Osteocyte (in vitro differentiated cells): ENCODE measurements at places on chromosomes 3 and 15. TPM values are rescaled to one million over a fixed set of nuclear protein-coding genes. Genes with fewer than 3 reads are reported as not detected.

Gene LINGO1
- 2.1 and 2.4 TPM in 2 replicates for total RNA-seq

GRCh38 chr3:38121832-38122461, 15.0 kb downstream of the ACAA1 start:
- peak; percentile 76 for DNase-seq

DNA sequence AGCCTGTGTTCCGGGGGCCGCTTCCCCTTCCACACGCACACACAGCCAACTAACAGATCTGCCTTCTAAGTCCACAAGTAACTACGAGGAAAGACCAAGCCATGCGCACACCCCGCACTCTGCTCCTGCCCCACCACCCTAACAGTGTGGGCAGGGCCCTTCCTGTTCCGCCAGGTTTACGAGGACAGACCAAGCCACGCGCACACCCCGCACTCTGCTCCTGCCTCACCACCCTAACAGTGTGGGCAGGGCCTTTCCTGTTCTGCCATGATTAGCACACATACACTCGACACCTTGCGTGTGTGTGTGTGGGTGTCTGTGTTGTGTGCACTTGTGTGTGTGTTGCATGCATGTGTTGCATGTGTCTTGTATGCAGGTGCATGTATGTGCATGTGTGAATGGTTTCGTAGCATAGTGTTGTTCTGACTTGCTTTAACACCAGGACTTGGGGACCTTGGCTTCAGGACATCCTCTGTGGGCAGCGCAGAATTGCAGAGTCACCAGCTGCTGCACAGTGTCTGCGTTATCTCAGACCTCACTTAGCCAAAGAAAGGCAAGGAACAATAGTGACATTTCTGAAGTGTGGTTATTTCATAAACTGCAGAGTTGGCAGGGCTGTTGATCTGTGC, 114.4 kb downstream of the CHSY1 start:
- DNase-seq = no peak

- DNase-seq = no peak
Observed at GRCh38 chr3:71690341-71690841, 34.8 kb downstream of the EIF4E3 start.

- DNase-seq = no peak
Observed at GRCh38 chr15:56242576-56243162, 1.0 kb downstream of the RFX7 start.

DNA sequence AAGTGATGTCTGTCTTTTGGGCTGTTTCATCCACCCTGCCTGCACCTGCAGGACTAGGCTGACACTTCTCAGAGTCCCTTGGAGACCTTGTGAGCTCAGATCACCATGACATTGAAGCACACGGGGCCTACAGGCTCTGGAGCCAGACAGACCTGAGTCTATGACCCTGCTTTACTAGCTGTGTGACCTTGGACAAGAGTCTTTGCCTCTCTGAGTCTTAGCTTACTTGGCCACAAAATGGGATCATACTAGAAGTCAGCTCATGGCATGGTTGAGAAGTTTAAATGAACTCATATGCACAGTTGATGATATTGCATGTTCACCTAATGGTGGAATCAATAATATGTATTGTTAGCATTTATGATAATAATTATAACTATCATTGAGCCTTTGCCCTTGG, 102.9 kb upstream of the SMAD3 start:
- DNase-seq = no peak
